Muscle of leg (tissue), 16 donors: ENCODE measurements at places on chromosomes 12 and 14.
A peak's percentile ranks its signal among the peaks of the same experiment; 100 is the strongest.

GRCh38 chr12:54993181-54993835 is 8.7 kb upstream of the TESPA1 start:
- peak; percentile 77 for DNase-seq

DNA sequence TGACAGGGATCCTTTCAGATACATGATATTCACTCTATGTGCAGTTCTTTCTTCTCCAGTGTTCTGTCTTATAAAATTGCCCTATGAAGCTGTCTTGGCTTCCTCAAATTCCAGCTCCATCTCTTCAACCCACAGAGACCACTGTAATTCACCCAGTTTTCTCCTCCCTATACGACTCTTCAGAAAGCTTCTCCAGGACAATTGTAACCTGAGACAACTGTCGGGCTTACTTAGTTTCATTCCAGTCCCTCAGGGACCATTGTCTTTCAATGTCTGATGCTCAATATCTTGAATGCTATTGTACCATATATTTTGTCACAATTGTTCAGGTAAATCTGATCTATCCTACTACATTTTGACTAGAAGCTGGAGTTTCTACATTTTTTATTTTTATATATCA is 345.3 kb downstream of the RPL10L start:
- no peak for DNase-seq

GRCh38 chr12:92439420-92439805 is 263.4 kb upstream of the PLEKHG7 start:
- peak; percentile 45 for DNase-seq

DNA sequence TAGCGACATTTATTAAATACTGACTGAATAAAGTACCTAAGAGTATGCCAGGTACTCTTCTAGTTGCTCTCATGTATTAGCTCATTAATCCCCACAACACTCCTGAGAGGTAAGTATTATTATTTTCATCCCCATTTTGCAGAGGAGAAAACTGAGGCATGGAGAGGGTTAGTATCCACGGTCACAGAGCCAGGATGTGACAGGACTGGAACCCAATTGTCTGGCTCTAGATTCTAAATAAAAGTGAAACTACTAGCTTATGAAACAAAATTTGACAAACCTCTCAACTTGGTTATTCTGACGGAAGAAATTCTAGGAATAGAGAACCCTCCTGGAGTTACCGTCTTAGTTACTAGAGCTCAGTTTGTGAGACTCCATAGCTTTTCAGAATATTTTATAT is 112.2 kb downstream of the CHST11 start:
- no peak for DNase-seq

GRCh38 chr12:78473136-78473535 is 391.4 kb upstream of the SYT1 start:
- peak; percentile 5 for DNase-seq

DNA sequence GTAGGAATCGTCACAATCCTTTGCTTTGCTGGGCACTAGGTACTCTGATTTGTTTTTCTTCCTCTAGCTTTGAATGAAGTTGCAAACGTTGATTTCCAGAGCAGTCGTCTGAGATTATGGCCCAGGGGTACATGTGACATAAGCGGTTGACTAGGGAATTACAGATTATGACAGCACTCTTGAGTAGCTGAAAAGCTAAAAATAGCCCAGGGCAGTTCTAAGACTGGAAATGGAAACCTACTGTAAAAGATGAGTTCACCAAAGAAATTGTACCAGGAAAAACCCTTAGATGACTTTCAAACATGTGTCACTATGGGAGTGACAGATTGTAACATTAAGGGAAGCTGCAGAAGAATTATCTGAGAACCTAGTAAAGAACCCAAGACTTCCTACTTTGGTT is 108.5 kb downstream of the ANO6 start:
- DNase-seq: peak; percentile 21

DNA sequence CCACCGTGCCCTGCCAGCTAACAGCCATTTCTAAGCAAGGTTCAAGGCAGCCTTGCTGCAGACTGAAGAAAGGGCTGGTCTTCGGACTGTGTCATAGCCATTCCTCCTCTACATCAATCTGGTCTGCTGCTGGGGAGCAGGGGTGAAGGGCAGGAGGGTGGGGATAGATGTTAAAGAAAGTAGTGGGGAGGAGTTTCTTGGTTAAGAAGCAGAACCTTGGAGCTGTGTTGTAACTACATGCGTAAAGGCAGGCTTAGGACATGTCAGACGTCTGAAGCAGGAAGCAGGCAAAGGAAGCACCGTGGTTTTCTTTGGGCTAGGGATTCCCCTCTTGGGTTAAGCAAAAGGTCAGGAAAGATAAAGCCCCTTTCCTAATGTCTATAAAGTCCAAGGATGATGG is 18.1 kb upstream of the NEK9 start:
- peak; percentile 61 for DNase-seq

DNA sequence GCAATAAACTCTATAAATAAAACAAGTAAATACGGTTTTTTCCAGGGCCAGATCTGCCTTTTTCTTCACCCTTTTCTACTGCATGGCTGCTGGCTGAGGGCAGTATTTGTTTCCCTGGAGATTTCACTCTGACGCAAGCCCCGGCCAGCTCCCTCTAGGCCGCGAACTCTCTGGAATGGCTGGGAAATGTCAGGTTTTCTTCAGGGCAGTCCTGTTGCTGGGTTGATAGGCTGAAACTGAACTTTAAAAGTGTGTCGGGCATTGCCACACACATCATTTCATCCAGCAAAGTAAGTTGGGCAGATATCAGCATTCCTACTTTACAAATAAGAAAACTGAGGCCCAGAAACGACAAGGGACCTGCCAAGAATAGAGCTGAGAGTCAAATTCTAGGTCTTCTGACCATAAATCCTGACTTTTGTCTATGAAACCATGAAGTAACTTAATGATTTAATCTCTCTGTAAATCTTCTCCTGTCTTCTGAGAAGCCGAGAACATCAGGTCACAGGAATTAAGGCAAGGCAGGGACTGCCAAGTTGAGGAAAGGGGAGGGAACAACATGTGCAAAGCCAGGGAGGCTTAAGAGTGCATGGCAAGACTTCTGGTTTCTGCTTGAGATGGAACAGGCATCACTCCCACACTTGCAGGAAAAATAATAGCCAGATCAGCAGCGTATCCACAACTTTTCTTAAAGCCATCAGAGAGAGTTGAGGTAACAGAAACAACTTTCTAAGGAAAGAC is 205.0 kb upstream of the CCDC196 start:
- no peak for DNase-seq

DNA sequence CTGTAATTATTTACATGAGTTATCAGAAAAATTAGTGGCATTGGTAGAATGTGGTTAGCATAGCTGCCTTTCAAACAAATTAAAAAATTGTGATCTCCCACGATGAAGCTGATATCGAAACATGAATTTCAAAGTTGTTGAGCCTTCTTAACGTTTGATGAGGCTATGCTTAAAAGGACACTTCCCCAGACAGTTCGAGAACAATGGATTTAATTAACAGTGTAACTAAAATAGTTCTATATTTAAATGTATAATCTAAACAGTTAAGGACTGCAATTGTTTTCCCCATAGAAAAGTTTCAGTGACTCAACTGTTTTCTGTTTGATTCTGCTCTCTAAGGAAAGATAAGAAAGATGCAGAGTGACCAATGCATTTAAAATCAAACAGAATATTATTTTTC is 1.6 kb downstream of the CLEC2B start:
- DNase-seq: no peak
